GDM1 (cell line): ENCODE measurements at places on chromosomes 1 and 21.

DNA sequence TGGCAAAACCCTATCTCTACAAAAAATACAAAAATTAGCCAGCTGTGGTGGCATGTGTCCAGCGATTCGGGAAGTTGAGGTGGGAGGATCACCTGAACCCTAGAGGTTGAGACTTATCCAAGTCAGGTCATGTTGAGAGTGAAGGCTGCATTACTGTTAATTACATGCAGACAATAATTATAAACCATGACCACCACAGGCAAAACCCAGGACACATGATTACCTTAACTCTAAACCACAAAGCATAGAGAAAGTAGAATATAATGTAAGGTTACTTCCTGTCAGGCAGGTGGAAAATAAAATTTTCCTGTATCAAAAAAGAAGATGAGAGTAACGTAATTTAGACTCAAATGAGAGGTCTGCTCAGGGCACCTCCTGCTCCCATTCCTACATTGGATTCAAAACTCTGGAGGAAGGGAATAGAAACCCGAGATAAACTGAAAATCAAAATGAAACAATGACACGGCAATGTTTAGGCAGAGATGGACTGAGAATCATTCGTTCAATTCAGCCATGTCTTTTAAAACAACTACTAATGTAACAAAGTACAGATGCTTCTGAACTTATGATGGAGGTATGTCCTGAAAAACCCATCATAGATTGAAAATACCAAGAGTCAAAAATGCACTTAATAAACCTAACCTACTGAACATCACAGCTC lies 33.6 kb downstream of the RGS8 start:
- no peak for DNase-seq

DNA sequence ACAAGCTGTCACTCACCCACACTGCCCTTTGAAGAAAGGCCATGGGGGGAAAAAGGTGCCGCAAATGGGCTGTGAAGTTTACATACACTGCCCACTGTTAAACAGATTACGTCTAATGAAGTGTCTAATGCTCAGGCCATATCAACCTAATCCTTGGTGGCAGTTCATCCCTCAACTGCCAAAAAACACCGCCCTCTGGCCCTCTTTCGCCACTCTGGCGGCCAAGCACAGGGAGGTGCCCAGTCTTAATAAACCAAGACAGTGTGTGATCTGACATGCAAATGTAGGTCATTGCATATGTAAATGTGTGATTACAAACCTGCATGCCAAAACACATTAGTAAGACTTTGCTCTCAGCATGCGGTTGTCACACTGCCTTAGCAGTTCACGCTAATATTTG lies 89.5 kb downstream of the NEK7 start:
- DNase-seq: no peak

DNA sequence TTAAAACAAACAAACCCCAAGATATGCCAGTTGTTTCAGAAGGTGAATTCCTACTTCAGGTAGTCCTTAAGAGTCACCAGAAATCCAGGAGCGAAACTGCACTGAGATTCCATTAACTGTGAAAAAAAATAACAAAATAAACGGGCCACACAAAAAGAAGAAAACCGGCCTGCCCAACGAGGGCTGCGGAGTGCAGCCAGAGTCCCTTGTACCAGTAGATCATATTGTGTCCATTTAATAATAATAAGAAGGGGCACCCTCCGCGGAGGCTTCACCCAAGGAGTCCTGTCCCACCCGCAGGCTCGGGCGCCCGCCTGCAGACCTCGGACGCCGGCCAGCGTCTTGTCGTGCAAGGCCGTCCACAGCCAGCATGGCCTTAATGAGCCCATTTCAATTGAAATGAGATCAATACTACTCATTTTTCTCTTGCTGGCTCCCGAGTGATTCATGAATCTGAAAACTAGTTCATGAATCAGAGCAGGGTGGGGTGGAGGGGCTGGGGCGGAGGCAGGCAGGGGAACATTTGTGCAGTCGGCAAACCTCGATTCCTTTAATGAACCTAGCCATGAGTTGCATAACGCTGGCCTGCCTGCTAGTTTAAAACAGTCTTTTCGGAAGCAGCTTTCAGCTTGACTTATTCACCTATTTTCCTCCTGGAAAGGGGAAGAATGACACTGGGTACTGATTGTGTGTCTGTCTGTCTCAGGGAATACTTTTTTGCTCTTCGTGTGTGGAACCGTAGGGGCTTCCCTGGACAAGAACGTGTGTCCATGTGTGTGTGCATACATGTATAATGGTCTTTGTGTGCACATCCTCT lies 113.1 kb upstream of the IRF2BP2 start:
- peak; percentile 92 for DNase-seq

GRCh38 chr1:210624722-210625121 lies 296.0 kb downstream of the HHAT start:
- no peak for DNase-seq

GRCh38 chr1:201137579-201138310 lies 10.8 kb upstream of the ASCL5 start:
- DNase-seq: no peak

DNA sequence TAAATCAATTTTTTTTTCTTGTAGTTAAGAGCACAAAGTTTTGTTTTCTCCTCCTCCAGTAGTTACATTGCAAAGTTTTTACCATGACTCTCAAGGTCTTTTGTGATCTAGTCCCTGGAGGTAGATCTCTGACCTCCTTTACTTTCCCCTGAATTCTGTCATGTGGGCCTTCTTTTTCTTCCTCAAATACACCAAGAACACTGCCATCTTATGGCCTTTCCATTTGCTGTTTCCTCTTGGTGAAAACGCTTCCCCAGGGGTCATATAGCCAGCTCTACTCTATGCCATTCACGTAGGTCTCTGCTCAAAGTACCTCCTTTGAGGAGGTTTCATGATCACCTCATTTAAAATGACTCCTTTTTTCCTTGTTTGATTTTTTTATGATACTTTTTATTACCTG lies 2.7 kb downstream of the DDX20 start:
- DNase-seq: no peak

DNA sequence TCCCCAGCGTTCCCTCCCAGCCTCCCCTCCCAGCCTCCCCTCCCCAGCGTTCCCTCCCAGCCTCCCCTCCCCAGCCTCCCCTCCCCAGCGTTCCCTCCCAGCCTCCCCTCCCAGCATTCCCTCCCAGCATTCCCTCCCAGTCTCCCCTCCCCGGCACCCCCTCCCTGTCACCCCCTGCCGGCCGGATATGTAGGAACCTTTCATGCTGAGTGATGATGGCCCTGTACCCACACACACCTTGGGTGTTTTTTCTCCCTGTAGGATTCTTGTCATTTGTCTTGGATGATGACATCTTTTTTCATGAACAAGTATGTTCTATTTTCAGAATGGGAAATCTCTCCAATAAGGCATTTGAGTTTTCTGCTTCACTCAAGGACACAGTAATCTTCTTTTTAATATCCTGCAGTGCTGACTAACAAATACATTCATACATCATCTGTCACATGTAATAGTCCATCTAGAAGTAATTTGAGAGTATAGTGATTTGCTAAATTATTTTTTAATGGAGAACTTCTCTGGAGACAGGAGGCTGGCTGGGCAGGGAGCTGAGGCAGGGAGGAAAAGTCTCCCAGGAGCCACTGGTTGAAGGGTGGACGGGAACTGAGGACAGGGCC lies 19.5 kb downstream of the FTCD start:
- no peak for DNase-seq

GRCh38 chr1:15384301-15384901 lies 25.3 kb upstream of the EFHD2 start:
- DNase-seq: no peak

DNA sequence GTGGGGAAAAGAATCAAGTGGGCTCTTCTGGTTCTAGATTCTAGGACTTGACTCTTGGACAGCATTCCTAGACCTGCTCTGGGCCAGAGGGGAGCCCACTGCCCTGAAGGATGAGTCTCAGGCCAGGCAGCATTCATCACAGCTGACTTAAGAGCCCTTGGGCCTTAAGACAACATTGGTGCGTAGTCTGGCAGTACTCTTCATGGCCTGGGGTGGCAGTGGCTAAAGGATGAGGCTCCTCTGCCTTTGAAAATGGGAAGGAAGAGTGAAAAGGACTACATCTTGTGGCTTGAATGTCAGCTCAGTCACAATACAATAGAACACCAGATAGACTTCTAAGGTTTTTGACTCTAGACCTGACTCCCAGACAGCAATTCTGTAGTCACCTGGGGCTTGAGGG lies 1415.1 kb upstream of the PRMT6 start:
- no peak for DNase-seq

GRCh38 chr1:54986025-54986424 lies 5.6 kb downstream of the TMEM61 start:
- DNase-seq: no peak

GRCh38 chr1:33434363-33434750 lies 3.5 kb upstream of the PHC2 start:
- DNase-seq: no peak

- no peak for DNase-seq
Measured at GRCh38 chr1:95730986-95731385, 497.0 kb downstream of the RWDD3 start.

DNA sequence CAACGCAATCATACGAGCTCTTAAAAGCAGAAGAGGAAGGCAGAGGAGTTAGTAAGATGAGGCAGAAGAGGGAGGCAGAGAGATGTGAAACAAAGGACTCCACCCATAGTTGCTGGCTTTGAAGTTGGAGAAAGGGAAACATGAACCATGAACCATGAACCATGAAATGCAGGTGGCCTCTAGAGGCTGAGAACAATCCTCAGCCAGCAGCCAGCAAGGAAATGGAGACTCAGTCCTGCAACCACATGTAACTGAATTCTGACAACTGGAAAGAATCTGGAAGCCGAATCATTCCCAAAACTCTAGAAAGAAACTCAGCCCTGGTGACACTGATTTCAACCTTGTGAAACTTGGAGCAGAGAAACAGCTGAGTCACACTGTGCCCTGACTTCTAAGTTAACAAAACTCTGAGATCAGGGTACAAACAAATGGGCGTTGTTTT lies 10.1 kb downstream of the DIPK1A start:
- no peak for DNase-seq

DNA sequence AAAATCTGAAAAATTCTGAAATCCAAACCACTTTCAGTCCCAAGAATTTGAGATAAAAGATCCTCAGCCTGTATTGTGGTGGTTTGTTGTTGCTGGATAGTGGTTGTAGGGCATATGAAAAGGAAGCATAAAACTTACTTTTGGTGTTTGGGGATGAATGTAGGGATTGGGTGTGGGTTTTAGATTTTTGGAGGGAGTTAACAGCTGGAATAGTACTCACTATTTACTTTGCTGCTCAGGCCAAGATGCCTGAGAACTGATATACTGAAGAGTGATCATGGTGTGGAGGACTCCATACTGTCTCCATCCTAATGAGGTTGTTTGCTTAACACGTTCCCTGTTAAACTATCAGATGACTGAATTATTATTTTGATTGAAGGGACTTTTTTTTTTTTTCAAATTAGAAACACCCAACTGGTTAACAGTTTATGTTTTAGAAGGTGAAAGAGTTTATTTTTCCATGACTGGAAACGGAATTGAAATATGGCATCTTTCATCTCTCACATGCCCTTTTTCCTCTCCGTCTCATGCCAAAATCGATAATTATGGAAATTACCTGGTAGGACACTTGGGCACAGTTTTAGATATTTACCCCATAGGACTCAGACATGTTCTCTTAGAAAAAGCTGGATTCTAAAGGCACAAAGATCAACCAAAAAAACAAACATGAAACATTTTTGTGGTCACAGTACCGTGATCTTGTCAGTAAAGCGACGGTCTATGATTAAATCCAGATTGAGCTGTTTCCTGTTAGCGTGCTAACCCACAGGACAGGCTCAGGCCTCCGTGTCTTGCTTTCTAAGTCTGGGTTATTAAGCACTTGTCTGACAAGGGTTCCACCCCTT lies 37.3 kb downstream of the RGL1 start:
- no peak for DNase-seq

GRCh38 chr1:36471830-36472641 lies 7.9 kb upstream of the MRPS15 start:
- no peak for DNase-seq

GRCh38 chr1:155942578-155943141 lies 1.2 kb downstream of the RXFP4 start:
- no peak for DNase-seq

DNA sequence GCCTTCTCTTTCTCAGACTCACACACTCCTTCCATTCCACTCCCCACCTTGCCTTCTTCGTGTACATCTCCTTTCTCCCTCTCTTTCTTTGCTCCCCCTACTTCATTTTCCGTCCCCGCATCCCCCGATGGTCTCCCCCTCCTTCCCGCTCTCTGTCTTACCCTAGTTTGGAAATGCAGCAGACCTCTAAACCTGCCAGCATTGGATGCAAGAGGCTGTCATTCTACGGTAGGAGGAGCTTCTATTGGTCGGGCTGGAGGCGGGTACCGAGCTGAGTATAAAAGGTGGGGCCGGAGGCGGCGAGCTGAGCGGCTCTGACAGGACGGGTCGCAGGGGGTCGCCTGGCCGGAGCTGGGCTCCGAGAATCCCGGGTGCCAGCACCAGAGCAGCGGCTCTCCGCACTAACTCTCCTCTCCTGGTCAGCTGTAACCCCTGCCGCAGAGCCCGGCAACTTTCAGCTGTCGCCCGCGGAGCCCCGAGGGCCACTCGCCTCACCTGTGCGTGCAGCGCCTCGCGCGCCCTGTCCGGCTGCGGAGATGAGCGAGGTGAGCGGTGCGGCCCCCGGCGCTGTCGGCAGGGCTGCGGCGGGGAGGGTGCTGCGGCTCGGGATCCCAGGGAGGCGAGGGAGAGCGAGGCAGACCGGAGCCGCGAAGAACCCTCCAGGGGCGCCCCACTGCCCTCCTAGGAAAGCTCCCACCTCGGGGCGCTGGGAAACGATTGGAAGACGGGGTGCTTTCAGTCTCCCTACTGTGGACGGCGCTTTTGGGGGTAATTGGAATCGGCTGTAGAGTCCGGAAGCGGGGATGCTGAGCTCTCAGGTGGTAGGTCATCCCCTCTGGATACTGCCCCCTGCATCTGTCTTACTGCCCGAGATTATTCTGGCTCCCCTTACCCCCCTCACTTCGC lies at the start of gene PCP4L1:
Gene PCP4L1 (plus strand): TSS at position 307 of the 906 bp plus-strand sequence. CDS start 230 bp downstream, at position 537.
- no peak for DNase-seq

GRCh38 chr1:240739139-240739538 lies 127.2 kb upstream of the GREM2 start:
- no peak for DNase-seq

GRCh38 chr1:11940260-11940921 lies 5.9 kb downstream of the PLOD1 start:
- no peak for DNase-seq

DNA sequence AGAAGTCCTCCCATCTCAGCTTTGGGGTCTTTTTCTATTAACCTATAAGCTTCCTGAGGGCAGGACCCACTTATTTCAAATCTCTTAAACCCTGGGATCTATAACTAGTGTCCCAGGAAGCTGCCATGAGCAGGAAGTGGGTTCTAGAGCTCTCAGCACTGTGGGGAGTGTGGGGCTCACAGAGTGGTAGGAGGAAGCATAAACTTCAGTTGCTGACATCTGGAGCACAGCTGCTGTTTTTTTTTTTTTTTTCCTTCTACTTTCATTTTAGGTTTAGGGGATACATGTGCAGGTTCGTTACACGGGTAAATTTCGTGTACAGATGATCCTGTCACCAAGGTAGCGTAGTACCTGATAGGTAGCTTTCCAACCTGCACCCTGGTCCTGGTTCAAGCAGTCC lies 59.3 kb downstream of the AK4 start:
- no peak for DNase-seq
